Stimulated activated CD8-positive, alpha-beta memory T cell treated with anti-CD3 and anti-CD28 coated beads, Interleukin-4, amount 100 ng/mL, for 24 hours (primary cell): ENCODE measurements at places on chromosomes 6 and 20.

DNA sequence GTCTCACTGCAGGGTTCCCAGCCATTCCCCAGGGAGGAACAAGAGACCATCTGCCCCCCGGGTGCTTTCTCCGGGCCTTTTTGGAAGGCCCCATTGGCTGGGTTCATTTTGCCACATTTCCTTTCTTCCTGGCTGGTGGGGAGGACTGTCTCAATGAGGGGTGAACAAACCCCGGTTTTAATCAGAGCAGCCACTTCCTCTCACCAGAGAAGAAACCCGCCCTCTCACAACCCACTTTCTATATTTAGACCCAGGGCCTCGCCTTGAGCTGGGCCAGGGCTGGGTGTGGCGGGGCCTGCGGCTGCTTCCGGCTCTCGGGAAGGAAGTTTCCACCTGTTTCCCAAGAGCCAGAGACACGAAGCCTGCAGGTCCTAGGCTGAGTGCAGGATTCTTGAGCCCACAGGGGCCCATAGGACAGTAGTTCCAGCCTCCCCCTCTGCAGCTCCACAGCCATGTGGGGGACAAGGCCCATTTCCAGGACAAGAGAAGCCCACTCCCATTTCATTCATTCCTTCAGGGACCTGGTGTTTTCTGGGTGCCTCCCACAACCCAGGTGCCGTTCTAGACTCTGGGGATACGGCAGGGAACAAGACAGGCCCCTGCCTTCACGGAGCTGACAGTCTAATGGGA, 41.8 kb downstream of the RBM38 start:
- DNase-seq, result peak; percentile 51

GRCh38 chr20:7989379-7989778, 30.2 kb downstream of the TMX4 start:
- DNase-seq, result no peak

DNA sequence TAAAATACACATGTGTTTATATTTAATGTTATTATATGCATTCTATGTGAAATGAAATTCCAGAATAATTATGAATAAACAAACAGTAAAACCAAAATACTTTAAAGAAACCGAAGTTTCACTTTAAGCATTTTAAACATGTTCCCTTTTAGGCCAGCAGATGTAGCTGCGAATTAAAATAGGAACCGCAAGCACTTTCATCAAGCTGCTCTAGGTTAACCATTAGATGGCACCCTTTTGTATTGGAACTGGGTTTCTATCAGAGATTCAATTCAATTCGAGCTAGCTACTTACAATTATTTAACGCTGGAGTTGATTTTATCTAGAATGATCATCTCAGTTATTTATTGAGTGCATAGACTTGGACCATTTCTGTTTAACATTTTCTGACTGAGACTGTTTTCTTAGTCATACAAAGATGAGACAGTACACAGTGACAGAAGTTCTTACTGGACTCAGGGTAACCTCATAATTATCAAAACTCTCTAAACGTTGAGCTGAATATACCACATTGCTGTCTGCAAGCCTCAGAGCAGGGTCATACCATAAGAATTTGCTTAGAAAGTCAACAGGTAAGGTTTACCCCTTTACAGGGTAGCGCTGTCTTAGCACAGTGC, 8.5 kb downstream of the TMEM242 start:
- no peak for DNase-seq

DNA sequence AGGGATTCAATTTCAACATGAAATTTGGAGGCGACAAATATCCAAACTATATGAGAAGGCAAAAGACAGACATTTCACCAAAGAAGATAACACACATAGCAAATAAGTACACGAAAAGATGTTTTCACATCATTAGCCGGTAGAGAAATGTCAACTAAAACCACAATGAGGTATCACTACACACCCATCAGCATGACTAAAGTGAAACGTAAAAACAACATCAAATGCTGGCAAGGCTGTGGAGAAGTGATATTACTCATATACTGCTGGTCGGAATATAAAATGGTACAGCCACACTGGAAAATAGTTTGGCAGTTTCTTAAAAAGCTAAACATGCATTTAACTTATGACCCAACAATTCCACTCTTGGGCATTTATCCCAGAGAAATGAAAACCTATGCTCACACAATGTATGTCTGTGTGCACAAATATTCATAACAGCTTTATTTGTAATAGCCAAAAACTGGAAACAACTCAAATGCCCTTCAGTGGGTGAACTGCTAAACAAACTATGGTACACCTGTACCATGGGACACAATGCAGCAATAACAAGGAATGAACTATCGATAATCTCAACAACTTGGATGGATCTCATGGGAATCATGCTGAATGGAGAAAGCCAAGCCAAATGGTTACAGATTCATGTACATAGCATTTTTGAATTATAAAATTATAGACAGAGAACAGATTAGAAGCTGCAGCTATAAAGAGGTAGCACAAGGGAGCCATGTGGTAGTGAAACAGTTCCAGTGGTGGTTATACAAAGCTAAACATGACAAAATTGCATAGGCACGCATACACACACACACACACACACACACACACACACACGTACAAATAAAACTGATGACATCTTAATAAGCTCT, 8.6 kb downstream of the ADAT2 start:
- DNase-seq, result no peak

DNA sequence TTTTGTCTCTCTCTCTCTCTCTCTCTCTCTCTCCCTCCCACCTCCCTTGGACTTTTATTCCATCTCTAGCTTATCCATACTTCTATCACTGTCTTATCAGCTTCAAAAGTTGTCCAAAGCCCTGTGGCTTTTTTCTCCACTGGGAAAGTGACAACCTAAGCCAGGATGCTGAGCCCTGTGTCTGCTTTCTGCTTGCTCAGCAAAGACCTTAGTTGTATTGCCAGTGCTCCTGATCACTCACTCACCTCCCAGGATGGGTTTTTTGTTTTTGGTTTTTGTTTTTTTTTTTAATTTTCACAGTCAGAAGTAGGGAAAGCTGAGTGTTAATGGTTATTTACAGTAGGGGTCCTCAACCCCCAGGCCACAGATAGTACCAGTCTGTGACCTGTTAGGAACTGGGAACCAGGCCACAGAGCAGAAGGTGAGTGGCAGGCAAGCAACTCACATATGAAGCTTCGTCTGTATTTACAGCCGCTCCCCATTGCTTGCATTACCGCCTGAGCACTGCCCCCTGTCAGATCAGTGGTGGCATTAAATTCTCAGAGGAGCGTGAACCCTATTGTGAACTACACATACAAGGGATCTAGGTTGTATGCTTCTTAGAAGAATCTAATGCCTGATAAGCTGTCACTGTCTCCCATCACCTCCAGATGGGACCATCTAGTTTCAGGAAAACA, 125.0 kb upstream of the ID4 start:
- DNase-seq, result no peak

GRCh38 chr20:17710379-17711266, 10.9 kb downstream of the BANF2 start:
- no peak for DNase-seq

DNA sequence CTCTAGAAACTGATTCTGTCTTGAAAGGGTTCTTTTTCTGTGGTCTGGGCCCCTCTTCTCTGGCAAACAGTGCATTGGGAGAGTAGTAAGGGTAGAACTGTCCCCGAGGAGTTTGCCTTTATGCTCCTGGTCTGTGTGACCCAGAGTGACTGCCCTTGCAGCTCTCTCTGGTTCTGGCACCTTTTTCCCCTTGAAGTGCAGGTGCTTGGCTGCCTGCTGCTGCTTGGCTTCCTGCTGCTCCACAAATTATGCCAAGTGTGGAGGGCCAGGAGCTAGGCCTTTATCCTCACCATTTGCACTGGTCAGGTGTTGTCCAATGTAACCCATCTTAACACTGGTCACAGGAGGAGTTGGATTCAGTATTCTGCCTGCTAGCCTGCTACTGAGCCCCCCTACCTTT, 11.2 kb downstream of the KIZ start:
- DNase-seq, result no peak

GRCh38 chr6:89385846-89386245, 26.2 kb downstream of the RRAGD start:
- no peak for DNase-seq

GRCh38 chr6:8462169-8462568, 26.8 kb upstream of the SLC35B3 start:
- DNase-seq, result no peak

DNA sequence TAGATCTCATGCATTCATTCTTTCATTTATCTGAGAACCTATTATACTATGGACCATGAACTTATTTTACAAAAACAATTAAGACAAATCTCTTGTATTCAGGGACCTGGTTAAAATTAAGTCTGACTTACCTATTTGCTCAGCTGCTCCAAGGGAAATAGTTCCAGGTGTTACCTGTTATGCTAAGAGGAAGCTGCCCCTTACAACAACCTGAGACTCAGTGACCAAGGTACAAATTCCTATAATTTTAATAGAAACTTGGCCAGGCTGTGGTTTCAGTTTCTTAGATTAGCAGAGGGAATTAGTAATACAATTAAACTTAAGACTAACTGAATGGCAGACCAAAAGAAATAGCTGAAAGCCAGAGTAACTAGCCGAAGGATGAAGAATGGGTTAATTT, 48.2 kb upstream of the GMPR start:
- no peak for DNase-seq

GRCh38 chr20:34755367-34755766, 51.2 kb downstream of the TP53INP2 start:
- no peak for DNase-seq

DNA sequence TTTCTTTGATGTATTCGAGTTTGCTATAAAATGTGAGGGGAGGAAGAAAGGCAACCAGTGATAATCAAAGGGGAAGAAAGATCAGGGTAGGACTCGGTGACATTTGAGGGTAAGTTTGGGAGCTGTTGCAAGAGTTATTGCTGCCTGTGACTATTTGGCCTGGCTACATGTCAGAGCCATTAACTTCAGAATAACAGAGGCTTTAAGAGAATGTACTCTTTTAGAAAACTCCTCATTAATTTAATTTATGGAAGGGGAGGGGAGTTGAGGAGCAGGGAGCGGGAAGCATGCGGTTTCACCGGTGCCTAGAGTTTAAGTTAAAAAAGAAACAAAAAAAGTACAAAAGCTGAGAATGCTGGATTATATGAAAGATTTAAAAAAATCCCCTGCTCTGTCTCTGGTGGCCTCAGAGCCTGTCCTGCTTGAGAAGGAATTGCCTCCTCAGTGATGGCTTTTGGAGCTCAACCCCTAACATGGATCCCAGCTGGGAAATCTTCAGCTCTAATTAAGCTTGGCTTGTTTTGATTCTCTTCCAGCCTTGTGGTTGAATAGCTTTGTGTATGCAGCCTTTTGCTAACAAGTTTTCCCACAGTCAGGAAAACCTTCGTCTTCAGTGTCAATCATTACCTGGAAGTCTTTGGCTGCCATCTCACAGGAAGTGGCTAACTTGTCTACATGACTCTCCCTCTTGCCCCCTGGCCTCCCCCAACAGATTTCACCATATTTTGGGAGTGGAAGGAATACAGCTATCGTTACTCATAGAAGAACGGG, 238.2 kb downstream of the SOX4 start:
- no peak for DNase-seq

- DNase-seq, result no peak
Measured at GRCh38 chr20:44522841-44523240, 971 bp upstream of the SERINC3 start.

DNA sequence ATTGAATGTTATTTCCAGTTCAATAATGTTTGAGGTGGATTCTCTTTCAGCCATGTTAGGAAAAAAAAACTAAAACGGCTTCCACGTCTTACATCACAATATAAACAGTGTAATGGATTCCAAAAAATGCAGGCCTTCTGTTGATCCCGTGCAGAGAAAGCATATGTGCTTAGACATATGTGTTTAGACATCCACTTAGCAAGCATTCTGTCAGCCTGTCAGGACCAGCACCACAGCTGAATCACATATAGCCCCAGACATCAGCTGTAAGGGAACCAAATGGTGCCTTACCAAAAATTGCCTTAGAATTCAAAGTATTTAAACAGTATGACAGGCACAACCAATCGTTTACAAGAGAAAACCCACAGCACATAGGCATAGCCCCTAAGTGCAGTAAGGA, 304.9 kb downstream of the EYA4 start:
- DNase-seq, result no peak

DNA sequence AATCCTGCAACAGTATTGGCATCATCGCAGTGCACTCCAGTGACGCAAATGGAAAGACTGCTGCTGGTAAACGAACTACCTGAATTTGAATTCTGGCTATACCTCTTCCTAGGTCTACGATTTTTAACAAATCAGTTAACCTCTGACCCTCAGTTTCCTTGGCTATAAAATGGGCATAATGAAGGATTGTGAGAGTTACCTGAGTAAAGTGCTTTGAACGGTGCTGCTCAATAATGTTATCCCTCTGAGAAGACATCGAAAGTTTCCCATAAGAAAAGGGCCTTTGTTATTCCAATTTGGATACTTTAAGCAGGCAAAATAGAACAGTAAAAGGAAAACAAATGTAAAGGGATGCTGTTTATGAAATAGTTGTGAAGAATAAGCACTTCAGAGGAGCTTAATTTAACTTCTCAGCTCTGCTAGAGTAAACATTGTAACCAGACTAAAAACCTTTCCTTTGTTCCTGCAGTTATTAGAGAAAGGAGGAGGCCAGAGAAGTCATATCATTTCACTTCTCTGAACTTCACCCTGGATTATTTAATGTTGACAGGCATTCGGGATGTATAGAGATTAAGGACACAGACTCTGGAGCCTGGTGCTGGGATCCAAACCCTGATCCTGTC, 5.8 kb downstream of the SGK1 start:
- no peak for DNase-seq

GRCh38 chr6:119323478-119323877, 26.1 kb downstream of the MAN1A1 start:
- DNase-seq, result no peak

GRCh38 chr20:43911066-43911465, 3.6 kb upstream of the TOX2 start:
- no peak for DNase-seq

GRCh38 chr6:32416036-32416435, 9.1 kb upstream of the BTNL2 start:
- no peak for DNase-seq

GRCh38 chr6:2988094-2988425, 11.6 kb upstream of the NQO2 start:
- DNase-seq, result no peak

DNA sequence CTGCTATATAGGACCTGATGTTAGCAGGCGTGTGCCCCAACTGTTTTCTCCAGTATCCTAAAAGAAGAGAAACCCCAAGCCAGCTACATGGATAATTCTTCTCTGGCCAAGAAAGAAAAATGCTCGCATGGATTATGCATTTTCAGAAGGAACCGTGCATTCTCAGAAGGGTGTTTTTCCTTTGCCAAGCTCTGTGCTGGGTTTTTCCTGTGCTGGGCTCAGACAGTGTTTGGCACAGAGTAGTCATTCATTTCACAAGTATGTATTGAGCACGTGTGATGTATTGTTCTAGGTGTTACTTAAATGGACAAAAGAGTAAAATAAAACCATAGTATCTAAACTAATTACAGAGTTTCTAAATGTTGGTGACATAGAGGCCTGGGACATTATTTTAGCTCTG, 62.7 kb upstream of the ZNF133 start:
- no peak for DNase-seq

- no peak for DNase-seq
Measured at GRCh38 chr20:56420028-56420427, 8.0 kb downstream of the CASS4 start.

GRCh38 chr6:14226051-14226660, 108.6 kb downstream of the CD83 start:
- no peak for DNase-seq
